ENCODE measurements at places on chromosomes 5 and 9. TPM values are rescaled to one million over a fixed set of nuclear protein-coding genes. Genes with fewer than 3 reads are reported as not detected.

ST6GALNAC6 gene
- total RNA-seq = 48.9 TPM

ZNF462 gene
- total RNA-seq = 74.8 TPM

VAV2 gene
- total RNA-seq = 38.9 TPM

GDA gene
- total RNA-seq = 6.6 TPM

RHOBTB3 gene
- 102 TPM for total RNA-seq

CER1 gene
- not detected for total RNA-seq

VCAN gene
- total RNA-seq = 75.9 TPM

HAVCR1 gene
- 0.44 TPM for total RNA-seq

ESM1 gene
- not detected for total RNA-seq

SGTB gene
- total RNA-seq = 4.6 TPM
